ENCODE measurements at places on chromosomes 6 and 20.

GRCh38 chr6:96014846-96015517 is 792 bp upstream of the FUT9 start:
- DNase-seq = no peak

GRCh38 chr6:153024709-153025017 is 22.2 kb upstream of the MTRF1L start:
- no peak for DNase-seq

DNA sequence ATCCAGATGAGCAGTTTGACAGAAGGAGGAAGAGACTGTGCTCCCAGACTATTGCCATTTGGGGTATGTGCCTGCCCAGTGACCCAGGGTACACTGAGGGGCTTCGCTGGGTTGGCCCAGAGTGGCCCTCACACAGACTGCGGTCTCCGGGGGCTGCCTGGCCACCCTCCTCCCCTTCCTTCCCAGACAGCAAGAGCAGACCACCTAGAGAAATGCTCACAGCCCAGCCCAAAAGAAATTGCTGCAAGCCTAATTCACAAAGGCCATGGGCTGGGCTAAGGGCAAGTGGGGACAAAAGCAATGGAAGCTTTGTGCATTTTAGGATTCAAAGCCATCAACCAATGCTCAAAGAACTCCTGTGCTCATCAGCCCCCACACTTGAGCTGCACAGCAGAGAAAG is 277.6 kb downstream of the CDC5L start:
- DNase-seq = no peak

- no peak for DNase-seq
These were observed 5.2 kb downstream of the DEFB128 start for GRCh38 chr20:184288-184687.

DNA sequence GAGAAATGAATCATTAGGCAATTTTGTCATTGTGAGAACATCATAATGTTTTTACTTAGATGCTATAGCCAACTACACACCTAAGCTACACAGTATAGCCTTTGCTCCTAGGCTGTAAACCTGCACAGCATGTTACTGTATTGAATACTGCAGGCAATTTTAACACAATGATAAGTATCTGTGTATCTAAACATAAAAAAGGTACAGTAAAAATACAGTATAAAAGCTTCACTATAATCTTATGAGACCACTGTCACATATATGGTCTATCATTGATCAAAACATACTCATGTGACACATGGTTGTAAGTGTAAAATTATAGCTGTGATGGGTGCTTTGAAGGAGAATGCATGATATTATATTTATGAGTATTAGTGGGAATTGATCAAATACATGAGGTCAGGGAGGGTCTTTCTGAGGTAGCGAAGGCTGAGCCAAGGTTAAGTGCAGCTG is 29.2 kb upstream of the CCN2 start:
- no peak for DNase-seq

GRCh38 chr20:43766385-43766784 is 39.6 kb upstream of the GTSF1L start:
- no peak for DNase-seq

GRCh38 chr6:112743323-112743722 is 396.2 kb downstream of the RFPL4B start:
- DNase-seq = no peak

GRCh38 chr6:63514488-63515173 is 57.6 kb upstream of the LOC128125822 start:
- no peak for DNase-seq

DNA sequence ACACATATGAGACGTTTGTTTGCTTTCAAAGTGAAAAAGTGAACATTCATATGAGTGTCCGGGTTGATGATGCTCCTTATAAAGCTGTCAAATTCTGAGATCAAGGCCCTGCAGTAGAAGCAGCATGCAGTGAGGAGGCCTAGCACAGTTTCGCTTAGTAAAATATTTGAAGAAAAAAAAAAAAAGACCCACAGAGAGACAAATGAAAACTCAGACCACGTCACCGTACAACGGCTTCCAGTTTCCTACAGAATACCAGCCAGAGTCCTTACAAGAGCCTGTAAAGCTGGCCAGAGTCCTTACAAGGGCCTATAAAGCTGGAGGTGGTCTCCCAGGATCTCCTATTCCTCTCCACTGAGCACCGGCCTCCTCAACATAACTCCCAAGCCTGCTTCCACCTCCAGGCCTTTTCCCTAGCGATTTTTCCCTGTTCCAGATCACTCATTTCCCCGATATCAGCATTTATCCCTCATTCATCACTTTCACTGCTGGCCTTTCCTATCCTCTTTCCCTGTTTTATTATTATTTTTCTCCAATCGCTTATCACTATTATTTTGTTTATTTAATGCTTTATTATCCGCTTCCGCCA is 1.5 kb upstream of the HMGN4 start:
- no peak for DNase-seq

GRCh38 chr20:47612670-47613069 is 111.0 kb downstream of the NCOA3 start:
- DNase-seq = no peak

- no peak for DNase-seq
These were observed 302.8 kb upstream of the RNF217 start for GRCh38 chr6:124659427-124659826.

GRCh38 chr6:13427801-13428582 is 59.4 kb downstream of the GFOD1 start:
- no peak for DNase-seq

- DNase-seq = no peak
These were observed 47.4 kb downstream of the TBPL1 start for GRCh38 chr6:134000443-134000842.

- DNase-seq = no peak
These were observed 67.9 kb upstream of the CLDN20 start for GRCh38 chr6:155195903-155196302.

DNA sequence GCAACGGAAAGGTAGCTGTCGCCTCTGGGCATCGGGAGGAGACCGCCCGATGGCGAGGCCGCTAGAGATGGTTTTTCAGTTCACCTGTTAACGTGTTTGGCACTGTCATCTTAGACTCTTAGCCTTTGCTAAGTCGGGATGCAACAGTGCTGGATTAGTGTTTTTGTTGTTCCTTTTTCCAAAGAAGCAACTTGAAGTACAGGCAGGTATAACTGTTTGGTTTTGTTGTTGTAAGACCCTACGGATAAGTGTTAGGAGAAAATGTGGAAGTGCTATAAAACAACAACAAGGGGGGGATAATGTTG is 723 bp downstream of the MANEA start:
- DNase-seq = no peak

Data from ureter (tissue), 1 donor.